ENCODE measurements at places on chromosomes 4 and X.

- no peak for DNase-seq
These were observed 22.2 kb downstream of the C4orf50 start for GRCh38 chr4:5995901-5996623.

GRCh38 chrX:78950009-78950835 is 5.0 kb downstream of the P2RY10 start:
- no peak for DNase-seq

GRCh38 chrX:66030505-66031317 is 9.2 kb downstream of the VSIG4 start:
- DNase-seq = no peak

DNA sequence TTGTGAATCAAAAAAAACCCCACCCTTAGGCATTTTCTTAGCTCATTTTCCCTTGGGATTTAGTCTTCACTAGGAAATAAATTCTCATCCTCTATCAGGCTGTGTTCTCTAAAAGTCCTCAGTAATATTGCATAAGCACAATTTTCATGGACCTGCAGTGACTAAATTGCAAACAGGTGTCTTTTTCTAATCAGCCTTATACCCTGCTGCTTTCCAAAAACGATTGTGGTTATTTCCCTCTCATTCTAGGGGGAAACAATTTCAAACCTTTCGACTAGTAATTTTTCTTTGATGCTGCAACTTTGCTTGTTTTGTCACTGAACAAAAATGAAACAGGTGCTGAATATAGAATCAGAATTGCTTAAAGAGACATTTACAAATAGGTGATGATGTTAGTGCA is 549.9 kb downstream of the PDHA2 start:
- no peak for DNase-seq

GRCh38 chrX:86930419-86930818 is 587.2 kb upstream of the KLHL4 start:
- no peak for DNase-seq
